ENCODE measurements at places on chromosomes 7 and 10.

DNA sequence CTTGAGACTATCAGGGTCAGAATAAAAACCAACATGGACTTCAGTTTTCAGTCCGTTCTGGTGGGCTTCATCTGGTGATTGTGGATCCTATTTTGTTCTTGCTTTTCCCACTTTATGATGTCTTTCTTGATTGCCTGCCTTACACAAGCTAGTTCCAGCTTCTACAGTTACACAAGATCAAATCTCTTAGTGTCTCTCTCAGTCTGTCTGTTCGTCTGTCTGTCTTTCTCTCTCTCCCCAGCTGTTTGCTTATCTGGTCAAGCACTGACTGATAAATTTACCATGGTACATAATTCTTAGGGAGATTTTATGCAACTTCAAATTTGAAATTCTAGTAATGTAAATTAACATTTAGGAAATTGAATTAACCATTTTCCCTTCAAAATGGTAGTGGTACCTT, 35.8 kb downstream of the TAX1BP1 start:
- DNase-seq, result no peak

DNA sequence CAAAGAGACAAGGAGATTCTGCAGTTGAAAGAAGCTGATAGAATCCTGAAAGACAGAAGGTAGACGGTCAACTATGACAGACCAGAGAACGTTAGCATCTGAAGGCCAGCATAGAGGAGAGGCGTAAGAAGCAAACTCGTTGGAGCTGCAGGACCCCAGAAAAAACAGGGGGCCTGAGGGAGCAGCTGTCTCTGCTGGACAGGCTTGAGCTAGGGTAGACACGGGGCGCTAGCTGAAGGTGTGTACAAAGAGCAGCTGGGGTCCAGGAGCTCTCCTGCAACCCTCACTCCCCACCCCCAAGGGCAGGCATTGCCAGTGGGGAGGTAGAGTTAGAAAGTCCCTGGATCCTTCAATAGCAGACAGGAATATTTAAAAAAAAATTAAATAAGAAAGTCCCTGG, 14.6 kb upstream of the GDI2 start:
- no peak for DNase-seq

- no peak for DNase-seq
Observed at GRCh38 chr10:32905466-32905865, 52.6 kb downstream of the ITGB1 start.

DNA sequence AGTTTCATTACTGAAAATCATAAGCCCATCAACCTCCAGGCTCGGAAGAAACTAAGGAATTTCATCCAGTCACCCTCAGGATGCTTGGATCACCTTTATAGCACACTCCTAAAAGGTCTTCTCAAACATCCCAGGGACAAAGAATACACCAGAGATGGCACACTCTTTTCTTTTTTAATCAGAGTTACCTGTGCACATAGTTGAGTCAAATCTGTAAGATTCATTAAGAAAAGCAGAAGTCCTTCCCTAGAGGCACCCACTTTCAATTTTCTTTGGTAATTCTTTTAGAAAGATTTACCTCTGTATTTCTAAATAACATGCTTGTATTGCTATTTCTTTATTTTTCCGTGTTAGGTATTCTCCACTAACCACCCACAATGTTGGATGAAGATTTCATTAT, 50.6 kb upstream of the IL6 start:
- no peak for DNase-seq

- no peak for DNase-seq
Observed at GRCh38 chr7:68682910-68683309, 915.4 kb upstream of the AUTS2 start.

DNA sequence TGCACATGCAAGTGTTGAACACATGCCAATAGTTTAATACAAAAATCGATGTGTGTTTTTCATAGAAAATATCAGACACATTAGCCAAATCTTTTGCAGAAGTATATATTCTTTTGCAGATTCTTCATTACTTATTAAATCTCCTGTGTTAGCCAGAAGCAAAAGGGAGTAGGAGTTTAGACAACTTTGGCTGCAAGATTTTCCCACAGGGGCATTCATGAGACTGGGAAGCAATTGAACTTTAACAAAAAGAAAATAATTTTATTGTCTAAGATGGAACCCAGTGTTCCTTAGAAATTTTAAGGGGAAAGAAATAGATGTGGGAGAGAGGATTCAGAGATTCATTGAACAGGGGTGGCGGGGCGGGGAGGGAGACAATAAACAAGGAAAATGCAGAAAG, 1336.0 kb downstream of the GATA3 start:
- DNase-seq, result no peak

DNA sequence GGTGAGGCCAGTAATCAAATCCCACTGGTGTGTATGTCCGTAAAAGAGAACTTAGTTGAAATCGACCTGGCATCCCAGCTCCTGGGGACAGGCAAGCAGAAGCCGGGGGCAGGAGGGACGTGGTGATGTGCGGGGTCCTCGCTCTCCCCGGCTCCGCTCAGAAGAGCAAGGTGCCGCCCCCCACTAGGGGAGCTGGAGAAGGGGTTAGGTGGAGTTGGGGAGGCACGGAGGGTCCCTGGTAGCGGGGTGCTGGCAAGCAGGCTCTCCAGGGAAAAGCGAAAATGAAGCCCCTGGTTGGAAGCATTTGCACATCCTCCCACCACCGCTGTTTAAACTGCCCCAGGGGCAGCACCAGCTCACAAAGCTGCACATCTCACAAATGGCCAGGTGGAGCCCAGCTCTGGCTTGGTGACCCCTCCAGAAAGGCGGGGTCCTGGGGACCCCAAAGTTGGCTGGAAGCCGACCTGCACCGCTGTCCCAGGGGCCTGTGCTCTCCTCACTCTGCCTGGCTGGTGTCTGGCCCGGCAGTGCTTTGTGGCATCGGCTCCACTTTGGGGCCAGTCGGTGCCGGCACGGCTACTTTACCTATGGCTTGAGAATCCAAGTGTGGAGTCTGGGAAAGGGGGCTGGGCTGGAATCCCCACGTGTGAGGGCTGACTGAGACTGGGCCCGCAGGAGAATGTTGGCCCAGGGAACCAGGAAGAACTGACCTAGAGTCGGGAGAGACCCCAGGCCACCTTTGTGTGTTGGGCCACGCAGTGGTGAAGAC, 2.9 kb upstream of the CFAP46 start:
- DNase-seq, result no peak

DNA sequence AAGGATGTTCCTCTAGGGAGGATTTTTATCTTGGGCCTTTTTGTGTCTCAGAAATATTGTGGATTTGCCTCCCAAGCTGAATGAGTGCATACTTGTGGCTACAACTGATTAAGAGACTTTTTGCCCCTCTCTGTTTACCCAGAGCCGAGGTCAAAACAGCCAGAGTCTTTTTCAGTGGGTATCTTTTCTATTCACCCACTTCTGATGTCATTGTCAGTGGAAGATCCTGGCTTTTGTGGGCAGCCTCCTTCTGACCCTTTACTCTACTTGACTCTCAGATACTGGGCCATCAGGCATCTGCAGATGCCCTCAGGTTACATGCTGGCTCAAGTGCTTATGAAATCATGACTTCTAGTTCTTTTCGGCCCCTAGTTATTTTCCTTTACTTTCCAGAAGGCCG, 19.6 kb upstream of the PIP4K2A start:
- no peak for DNase-seq

DNA sequence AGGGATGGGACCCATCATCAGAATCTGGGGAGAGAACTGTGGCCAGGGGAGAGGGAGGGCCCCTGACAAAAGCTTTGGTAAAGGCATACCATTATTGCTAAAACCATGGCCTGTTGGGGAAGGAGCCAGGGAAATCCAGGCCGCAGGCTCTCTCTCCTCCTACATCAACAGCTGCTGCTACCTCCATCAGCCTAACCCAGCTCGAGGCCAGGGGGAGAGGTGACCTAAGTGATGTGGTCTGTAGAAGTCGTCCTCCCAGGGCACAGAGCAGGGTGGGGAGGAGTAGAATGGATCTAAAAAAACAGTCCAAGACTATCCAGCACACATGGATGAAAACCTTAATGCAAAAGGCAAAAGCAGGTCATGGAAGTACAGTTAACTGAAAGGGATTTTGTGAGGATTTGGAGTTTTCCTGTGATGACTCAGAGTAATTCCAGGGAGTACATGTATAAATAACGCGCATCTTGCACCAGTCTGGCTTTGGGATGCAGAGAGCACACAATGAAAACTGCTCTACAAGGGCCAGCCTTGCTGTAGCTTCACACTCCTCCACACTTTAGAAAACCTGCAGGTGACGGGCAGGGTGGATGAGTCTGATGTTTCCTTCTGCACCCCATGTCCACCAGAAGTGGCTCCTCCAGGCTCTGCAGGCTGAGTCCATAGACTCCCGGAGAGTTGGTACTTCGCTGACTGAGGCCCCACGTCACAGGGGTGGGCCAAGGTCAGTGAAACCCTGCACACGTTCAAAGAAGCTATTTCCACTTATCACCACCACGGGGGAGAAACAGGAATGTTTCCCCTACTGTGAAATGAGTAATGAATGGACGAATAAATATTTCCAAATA, 38.5 kb upstream of the MSMB start:
- no peak for DNase-seq

DNA sequence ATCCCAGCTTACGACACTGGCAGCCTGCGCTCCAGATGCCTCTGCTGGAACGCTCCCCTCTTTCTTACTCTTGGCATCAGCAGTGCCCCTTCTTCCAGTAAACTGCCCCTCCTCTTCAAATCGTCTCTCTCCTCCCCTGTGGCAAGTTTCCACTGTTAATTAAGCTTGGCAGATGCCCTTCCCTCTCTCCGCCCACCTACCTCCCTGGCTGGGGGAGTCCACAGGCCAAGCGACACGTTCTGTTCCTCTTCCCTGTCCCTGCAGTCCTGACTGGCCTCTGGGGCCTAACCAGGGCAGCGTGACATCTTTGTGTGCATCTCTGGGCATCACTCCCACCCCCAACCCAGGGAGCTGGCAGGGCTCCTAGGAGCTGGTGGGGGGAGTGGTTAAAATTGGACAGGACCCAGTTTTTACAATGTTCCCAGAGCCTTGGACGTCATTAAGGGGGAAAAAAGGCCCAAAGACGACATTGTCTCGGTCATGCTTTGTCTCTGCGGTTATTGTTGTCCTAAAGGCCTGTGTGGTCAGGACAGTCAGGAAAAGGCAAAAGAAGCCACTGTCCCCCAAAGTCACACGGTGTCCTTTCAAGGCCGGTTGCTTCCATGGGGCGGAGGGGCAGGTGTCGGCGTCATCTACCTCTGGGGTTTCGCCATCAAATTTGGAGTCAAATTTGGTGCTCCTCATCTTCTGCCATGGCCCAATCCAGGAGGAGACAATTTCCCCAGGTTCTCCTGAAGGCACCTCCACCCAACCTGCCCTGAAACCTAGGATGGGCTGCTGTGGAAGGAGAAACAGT, 54.2 kb downstream of the DLG5 start:
- no peak for DNase-seq

- DNase-seq, result no peak
Observed at GRCh38 chr10:117533507-117534281, 8.9 kb upstream of the EMX2 start.

GRCh38 chr7:82067628-82068264, 297.9 kb upstream of the HGF start:
- DNase-seq, result no peak

DNA sequence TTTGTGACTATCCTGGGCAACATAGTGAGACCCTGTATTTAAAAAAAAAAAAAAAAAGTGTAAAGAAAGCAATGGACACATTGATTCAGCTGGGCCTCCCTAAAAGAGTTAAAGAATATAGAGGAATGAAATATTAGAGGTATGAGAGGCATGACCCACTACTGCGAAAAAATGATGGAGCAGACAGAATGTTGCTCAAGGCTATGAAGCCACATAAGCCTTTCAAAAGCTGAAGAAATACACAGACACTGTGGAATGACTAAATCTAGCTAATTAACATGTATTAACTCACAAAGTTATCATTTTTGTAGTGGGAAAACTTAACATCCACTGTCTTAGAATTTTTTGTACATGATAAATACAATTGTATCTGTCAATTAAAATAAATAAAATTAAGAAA, 107.3 kb downstream of the HGF start:
- no peak for DNase-seq

GRCh38 chr10:89973326-89973725, 271.9 kb downstream of the KIF20B start:
- no peak for DNase-seq

DNA sequence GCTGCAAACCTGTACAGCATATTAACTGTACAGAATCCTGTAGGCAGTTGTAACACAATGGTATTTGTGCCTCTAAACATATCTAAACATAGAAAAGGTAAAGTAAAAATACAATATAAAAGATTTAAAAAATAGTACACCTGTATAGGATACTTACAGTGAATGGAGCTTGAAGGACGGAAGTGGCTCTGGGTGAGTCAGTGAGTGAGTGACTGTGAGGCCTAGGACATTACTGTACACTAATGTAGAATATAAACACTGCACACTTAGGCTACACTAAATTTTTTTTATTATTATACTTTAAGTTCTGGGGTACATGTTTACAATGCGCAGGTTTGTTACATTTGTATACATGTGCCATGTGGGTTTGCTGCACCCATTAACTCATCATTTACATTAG, 97.3 kb upstream of the STK17A start:
- no peak for DNase-seq

- no peak for DNase-seq
Observed at GRCh38 chr10:109831846-109832245, 91.5 kb downstream of the XPNPEP1 start.

DNA sequence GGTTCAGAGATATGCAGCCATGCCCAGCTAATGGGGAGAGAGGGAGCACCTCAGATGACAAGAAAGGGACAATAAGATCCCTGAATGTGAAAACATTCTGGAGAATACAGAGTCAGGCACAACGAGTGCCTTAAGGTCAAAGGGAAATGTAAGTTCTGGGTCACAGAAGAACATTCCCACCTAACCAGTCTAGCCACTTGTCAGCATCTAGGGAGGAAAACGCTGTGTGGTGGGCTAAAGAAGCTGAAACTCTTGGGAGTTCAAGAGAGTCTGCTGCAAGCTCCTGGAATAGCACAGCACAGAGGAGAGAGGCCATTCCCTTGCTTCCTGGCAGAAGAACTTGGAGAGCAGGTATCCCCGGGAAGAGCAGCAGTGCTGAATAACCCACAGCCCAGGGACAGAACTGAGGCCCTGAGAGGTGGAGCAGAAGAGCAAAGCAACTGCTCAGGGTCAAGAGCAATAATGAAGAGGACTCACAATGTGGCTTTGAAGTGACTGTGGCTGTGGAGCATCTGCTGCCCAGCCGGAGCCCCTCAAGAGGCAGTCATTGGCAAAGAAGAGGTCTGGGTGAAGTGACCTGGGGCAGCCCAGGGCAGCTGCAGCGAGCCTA, 182.3 kb downstream of the NPSR1 start:
- DNase-seq, result no peak

- DNase-seq, result no peak
Observed at GRCh38 chr10:10911471-10911921, 106.2 kb upstream of the CELF2 start.

DNA sequence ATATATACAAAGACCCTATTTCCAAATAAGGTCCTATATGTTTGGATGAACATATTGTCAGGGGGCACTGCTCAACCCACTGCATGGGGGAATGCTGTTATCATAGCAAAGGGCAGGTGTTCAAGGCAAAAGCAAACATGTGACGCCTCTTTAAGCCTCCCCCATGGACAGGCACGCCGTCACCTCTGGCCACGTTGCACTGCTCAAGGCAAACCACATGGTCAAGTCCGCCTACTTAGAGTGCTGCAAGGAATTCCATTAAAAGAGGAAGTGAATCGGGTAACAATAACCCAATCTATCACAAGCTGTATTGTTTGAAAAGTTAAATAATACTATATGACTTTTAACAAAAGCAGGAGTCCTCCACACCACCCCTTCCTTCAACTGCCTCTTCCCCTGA, 8.8 kb upstream of the CALD1 start:
- no peak for DNase-seq
